Stimulated activated naive CD4-positive, alpha-beta T cell treated with Interleukin-2 at 50 U/mL for 16 hours (primary cell): ENCODE measurements at places on chromosomes 4 and X.

- DNase-seq = no peak
These were observed 1.2 kb downstream of the GJB1 start for GRCh38 chrX:71224098-71224708.

DNA sequence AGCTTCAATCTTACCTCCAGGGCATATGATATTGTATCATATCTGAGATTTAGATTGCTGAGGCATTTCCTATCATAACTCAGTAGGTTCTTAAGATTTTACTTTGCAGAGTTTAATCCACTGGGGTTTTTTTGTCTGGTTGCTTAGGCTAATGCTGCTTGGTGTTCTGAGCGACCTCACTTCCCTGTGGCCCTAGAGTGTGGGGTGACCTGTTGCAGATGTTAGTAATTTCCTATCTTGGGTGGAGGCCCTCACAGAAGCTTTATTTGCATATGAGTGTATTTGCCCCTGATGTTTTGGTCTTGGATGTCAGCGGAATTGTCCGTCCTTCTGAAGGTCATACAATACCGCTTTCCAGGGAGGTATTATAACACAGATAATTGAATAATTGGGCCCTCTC is 137.1 kb downstream of the NDST3 start:
- DNase-seq = no peak

DNA sequence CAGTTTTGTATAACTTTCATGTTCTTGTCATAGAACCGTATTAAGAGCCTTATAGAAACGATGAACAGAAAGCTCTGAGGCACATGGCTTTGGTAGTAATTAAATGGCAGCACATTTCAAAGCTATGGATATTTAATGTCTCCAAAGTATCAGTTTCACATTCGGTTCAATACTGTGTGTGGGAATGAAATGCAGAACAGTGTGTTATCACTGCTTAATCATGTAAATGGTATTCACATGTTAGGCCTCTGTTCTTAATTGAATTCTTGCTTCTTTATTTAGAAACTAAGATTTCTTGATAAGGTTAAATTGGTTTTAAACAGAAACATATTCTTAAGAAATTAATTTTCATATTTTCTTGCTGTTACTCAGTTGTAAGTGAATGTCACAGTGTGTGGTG is 701.0 kb upstream of the PITX2 start:
- DNase-seq = no peak

DNA sequence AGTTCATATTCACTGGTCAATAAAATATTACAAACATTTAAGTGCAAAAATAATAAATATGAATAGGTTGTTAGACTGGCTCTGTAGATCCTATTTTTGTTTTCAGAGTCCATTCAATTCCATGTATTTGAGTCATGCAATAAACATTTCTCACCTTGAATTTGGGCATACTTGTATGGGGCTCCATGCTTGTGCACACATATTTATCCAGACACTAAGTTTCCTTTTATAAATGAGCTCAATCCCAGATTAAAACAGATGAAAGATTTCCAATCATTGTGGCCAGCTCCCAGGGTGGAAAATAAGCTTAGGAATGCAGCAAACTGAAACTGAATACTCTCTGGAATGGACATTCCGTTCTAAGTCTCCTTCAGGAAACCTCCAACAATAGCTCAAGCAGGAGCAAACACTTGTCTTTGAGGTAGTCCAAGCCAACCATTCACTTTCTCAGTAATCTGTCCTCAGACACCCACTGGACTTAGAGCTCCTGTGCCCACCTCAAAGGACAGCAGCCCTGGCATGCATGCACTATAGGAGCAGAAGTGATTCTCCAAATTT is 16.4 kb downstream of the DMD start:
- no peak for DNase-seq

GRCh38 chr4:92163348-92163747 is 140.4 kb upstream of the GRID2 start:
- no peak for DNase-seq

GRCh38 chr4:79170077-79170476 is 155.8 kb downstream of the NAA11 start:
- no peak for DNase-seq

DNA sequence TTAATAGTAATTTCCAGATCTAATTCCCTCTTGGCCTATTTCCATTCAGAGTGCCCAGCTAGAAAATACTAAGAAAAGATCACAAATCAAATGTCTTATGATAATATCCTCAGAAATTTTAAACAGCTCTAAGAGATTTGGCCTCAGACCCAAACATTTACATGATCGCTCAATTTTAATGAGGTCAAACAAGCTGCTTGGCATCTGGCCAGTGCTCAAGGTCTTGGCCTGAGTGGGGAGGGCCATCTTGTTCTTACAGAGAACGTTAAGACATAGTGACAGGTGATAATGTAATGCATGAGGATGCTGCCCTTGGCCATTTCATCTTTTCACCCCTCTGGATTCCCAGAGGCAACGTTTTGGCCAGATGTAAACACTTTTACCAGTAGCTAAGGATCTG is 159.2 kb upstream of the SLC7A11 start:
- DNase-seq = no peak
